Suppressor macrophage (primary cell): ENCODE measurements at places on chromosomes 7 and 10.

DNA sequence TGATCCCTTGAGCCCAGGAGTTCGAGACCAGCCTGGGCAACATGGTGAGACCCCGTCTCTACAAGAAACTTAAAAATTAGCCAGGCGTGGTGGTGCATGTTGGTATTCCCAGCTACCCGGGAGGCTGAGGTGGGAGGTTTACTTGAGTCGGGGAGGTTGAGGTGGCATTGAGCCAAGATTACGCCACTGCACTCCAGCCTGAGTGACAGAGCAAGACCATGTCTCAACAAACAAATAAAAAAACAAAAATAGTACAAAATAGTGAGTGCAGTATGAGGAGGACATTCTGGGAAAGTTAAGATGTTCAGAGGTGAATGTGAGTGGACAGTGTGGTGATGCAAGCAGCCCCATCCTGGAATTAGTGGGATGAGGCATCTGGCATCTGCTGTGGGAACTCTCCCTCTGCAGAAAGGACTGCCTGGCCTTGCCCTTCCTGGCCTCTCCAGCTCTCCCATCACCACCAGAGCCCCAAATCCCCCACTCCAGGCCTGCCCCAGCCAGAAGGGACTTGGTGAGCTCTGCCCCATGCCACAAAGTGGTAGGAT, 96.6 kb upstream of the PARD3 start:
- DNase-seq: no peak

GRCh38 chr10:20890491-20891337, 6.4 kb downstream of the NEBL start:
- no peak for DNase-seq

- peak; percentile 63 for DNase-seq
Measured at GRCh38 chr7:17532861-17533404, 234.5 kb downstream of the AHR start.

DNA sequence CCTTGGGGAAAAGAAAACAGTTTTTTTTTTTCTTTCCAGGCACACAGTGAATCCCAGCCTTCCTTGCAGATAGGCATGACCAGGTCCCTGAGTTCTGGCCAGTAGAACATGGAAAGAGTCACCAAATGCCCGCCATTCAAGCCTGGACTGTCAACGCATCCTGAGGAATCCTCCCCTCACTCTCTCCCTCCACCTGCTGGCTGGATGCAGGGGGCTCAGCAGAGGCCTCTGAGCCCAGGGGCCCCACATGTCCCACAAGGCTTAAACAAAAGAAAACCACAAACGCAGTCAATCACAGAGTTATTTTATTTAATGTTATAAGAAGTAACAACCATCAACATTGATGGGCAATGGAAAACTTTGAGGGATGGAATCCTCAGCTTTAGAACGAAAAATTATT, 93.1 kb downstream of the JCAD start:
- DNase-seq: no peak

- no peak for DNase-seq
Measured at GRCh38 chr10:82759050-82759449, 884.1 kb downstream of the NRG3 start.

DNA sequence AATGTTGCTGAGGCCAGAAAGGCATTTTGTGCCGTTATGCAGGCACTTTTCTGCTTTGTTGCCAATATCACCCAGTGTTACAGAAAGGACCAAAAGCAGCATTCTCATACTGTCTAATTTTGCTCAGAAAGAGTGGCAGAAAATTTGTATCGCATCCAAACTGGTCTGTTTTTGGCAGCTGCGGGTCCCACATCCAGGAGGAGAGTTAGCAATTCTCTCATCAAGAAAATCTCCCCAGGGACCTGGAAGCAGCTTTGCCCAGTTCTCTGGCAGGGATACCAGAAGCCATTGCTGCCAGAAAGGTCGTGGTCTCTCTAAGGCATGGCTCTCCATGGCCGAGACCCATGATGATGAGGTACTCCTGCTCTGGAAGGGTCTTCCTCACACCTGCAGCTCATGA, 489.2 kb upstream of the ZMIZ1 start:
- no peak for DNase-seq

- DNase-seq: no peak
Measured at GRCh38 chr7:156886020-156886795, 6.8 kb downstream of the LMBR1 start.

GRCh38 chr10:48416584-48417232, 110.2 kb downstream of the MAPK8 start:
- DNase-seq: no peak

DNA sequence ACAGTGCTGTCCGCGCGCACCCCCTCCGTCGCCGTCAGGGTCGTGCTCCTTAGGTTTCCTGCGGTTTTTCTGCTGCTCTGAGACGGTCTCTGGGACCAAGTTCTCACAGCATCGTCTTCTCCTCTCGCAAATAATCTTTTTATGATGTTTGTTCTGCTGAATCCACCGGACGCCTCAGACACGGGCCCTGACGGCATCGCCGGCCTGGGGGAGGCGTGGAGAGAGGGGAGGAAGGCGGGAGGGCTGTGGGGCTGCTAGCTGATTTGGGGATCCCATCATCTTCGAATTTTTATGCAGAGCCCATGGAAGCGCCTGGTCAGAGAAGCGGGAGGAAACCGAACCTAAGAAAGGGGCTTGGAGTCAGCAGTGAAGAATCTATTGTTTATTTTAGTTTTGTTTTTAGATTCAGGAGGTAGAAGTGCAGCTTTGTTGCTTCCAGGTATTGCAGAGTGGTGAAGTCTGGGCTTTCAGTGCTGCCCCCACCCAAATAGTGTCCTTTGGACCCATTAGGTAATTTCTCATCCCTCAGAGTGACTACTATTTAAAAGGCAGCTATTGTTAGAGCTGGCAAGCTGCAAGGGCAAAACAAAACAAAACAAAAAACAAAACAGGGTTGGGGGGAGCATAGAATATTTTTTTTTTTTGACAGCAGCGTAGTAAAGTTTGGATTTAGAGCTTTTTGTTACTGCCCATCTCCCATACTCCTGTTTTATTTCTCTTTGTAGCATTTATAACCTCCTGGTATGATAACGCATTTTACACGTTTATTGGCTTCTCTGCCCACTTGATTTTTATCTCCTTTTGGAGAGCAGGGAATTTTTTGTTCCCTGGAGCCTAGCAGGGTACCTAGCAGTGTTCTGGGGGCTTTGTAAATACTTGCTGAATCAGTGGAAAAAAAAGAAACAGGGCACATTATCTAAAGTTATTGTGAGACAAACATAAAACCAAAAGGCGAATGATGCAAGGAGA, 92.6 kb downstream of the SPAG6 start:
- no peak for DNase-seq

DNA sequence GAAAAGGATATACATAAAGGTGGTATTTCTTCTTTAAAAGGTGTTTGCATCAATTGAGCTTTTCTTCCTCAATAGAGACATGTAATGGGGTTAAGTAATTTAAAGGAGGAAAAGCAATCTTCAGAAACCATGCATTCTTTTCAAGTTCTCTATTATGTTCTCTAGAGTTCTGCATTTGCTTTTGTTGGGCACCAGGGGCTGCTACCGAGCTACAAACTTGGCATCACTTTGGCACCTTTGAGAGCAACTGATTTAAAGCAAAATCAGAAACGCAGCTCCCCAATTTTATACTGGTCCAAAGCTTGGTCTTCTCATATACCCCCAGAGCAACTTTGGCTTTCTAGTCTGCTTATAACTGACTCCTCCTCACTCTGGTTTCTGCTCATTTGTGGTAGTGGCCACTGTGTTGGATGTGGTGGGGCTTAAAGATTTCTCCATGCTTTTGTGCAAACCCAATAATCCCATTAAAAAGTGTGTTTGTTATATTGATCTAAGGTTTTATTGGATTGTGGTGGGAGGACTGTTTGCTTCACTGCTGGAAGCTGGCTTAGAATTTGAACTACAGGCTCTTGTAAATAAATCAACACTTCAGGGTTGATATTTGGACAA, 712.1 kb downstream of the PHTF2 start:
- peak; percentile 44 for DNase-seq

GRCh38 chr7:130273081-130273932, 6.6 kb downstream of the CPA2 start:
- DNase-seq: no peak

DNA sequence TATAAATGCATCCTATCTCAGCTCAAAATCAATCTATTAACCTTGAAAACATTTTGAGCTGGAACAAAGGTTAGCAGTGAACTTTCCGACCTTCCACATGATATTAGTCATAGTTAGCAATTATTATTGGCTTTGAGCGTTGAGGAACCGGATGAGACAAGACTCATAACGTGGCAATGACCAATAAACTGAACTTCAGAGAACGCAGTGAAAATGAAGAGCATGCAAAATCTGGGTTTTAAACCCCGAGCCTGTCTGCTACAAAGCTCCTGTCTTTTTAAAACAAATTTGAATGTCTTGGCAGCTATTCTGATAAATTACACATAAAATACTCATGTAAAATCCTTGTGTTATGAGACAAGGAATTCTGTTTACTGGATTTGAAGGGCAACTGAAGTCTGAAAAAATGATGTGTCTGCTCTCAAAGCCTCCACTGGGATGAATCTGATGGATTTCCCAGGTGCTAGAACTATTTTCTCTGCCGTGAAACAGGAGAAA, 74.7 kb upstream of the ITGB1 start:
- no peak for DNase-seq

DNA sequence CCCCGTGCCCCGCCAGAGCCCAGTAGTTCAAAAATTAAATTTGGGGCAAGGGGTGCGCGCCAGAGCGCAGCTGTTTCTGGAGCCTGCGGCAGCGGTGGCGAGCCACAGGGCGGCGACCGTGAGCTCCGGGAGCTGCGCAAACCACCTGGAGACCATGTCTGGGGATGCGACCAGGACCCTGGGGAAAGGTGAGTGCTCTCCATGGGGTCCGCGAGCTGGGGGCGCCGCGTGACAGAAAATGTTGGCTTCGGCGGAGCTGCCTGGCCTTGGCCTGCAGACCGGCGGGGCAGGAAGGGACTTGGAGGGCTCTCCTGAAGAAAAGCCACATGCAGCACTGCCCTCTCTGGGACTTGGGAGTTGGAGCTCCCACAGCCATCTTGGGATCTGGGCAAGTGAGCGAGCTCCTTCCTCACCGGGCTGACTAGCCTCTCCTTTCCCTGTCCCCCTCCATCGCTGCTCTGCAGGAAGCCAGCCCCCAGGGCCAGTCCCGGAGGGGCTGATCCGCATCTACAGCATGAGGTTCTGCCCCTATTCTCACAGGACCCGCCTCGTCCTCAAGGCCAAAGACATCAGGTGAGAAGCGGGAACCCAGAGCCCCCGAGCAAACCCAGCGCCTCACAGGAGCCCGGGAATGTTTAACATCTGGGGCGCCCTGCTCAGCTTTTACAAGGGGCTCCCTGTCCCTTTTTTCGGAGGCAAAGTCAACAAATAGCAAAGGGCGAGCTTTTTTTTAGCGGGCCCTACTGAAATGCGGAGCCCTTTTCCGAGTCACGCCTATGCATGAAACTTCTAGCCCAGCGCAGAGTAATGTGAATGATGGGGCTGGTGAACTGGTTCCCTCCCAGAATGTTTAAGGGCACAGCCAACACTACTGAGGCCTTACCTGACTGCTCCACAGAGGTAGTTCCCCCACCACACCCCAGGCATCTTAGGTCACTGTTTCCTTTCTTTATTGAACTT, 6.1 kb downstream of the GSTO2 start:
- DNase-seq: peak; percentile 67

DNA sequence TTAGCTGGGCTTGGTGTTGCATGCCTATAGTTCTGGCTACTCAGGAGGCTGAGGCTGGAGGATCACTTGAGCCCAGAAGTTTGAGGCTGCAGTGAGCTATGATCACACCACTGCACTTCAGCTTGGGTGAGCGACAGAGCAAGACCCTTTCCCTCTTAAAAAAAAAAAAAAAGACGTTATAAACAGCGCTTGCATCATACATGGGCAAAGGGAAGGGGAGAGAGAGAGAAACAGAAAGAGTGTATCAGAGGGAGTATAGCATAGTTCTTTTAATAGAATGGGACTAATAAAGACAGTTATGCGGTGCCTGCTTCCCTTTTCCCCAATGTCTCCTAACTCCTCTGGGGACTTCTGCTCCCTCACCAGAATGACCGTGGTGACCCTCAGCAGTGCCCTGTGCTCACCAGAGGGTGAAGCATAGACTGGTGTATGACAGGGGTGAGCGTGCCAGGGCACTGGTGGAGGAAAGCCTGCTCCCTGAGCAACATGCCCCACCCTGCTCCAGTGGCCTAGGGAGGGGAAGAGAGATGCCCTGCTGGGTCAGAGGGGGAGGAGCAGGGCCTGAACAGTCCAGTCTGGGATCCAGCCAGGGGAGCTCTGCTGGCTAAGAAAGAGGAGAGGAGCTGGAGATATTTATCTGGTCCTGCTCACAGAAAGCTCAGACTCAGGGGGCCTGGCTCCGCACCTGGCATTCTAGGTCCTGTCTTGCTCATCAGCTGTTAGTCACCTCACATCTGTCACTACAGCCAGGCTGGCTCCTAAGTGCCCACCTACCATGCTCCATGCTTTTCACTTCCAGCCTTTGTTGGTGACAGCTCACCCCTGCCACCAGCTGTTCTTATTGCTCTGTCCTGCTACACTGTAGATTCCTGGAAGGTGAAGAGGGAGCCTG, 2.2 kb downstream of the PDZD7 start:
- DNase-seq: peak; percentile 68

DNA sequence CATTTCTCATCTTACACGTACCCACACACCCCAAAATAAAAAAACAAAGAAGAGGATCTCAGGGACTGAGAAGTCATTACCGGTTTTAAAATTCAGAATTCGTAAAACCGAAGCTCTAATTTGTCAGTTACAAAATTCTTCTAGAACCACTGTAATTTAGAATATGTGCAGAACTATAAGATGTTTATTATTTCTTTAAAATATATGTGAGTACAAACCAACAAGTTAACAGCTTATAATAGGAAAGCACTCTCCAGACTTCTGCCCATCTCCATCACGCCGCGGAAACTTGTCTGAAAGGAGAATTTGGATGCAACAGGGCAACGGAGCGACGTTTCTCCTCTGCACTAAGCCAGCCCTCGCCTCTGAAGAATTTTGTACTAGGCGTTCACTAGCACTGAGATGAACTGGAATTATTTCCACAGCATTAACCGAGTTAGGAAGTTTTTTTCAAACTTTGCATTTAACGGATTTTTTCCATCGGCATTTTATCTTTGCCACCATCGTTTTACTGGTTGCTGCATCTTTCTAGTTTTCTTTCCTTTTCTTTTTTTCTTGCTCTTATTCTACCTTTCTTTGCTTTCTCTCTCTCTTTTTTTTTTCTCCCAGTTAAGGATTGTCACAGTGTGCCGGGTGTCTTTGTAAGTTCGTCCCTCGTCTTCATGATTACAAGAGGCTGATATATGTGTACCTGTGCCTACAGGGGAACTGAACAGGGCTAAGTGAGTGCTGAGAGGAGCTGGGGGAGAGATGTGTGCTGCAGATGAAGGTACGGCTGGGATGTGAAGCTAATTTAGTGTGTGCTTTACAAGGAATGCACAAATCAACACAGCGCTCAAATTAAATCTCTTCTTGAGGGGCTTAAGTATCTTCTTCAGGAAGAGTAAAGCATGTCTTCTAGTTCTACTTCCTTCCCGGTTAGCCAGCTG, 295.9 kb upstream of the NFE2L3 start:
- DNase-seq: no peak

DNA sequence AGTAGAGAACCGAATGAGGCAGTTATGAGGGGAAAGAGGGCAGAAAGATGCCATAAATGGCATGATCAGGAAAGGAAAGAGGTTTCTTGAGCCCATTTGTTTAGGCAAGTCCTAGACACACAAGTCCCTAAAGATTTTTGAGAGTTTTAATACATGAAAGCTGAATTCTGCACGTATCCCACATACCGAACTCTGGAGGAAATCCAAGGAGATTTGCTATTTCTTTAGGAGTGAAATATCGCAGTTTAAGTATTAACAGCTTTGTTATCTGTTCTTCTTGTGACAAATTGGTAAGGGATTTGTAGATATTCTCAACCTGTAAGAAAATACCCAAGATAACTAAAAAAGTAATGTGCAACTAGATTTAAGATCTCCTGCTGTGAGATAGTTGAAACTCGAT, 23.7 kb upstream of the CUBN start:
- DNase-seq: no peak
